ENCODE measurements at places on chromosomes 1 and 21.

DNA sequence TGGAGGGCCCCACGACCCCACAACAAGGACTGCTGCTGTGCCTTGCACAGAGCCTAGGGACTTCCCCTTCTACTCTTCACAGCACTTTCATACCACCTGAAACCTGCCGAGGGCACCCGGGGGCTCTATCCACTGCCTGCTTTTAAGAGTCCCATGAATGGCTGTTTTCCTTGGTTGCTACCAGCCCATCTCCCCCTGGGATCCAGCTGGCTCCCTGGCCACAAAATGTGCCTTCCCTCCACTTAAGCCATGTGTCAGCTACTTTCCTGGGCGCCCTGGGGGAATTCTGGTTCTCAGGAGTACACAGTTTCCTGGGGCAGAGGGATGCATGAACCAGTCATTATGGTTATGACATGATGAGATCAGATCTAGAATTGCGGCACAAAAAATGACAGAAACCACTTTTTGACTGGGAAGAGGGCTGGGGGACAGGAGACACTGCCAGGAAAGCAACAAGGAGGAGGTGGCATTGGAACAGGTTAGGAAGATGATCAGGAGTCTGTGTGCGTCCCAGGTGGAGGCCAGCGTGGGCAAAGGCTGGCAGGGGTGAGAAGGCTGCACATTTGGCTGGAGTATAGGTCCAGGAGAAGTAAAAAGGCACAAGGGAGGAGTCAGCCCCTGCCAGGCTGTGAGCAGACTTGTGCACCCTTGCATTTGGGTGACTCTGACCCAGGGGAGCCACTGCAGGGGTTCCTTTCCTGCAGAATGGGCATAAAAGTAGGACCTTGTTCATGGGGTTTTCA lies 3.2 kb upstream of the TNFRSF8 start:
- no peak for DNase-seq

- no peak for DNase-seq
Observed at GRCh38 chr1:80413969-80414368, 1386.8 kb upstream of the ADGRL2 start.

DNA sequence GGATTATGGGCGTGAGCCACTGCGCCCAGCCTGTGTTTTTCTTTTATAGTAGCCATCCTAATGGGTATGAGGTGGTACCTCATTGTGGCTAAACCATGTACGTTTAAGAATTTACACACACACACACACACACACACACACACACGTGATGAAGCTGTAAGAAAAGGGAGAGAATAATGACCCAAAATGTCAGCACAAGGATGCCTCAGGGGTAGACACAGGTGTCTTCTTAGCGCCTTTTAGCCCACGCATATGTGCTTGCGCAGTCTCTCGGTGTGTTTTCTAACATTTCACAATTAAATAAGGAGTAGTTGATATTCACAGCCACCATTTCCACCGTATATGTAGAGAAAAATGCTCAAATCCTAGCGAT lies 782 bp upstream of the PFKL start:
- DNase-seq: no peak

GRCh38 chr1:2314273-2314802 lies 77.0 kb downstream of the MORN1 start:
- DNase-seq: no peak

DNA sequence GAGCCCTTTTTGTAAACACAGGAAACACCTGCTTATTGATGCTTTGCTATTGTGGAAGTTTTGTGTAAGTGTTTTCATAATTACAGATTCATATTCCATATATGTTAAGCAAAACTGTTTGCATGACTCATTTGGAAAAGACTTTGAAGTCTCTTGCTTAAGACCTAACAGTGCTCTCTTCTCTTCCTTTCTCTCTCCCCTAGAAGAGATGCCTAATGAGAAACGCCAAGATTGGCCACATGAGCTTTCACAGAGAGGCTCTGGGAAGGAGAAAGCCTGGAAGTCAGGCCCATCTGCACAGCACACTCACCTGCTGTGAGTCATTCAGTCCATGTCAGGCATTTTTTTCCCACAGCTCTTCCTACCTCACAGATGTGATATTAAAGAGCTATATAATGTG lies 101.6 kb upstream of the PALMD start:
- no peak for DNase-seq

DNA sequence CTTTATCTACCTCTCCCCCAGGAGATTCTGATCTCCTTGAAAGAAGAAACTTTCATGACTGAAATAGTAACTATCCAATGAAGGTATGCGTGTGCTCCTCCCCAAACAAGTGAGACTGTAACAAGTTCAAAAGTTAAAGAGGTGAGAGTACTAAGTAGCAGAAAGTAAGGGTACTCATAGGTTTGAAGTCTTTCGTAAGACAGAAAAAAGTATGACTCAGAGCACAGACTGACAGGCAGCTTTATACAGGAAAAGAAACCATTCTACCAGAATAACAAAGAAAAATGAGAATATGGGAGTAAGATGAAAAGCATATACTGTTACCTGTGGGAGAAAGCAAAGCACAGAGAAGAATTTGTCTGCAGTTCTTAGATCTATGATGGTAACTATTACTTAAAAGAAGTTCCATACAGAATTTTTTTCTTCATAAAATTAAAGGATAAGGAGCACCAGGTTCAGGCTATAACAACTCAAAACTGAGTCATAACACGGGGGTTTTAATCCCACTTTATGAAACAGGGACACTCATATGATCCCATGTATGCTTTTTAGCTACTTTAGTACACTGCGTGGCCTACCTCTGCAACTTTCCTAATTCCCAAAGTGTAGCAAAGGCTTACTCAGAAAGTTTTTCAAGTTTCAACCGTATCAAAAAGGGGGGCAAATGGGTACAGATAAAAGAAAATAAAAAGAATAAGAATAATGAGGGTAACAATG lies 52.0 kb downstream of the FOXJ3 start:
- no peak for DNase-seq

GRCh38 chr1:7962636-7963377 lies 1.3 kb downstream of the PARK7 start:
- DNase-seq: no peak

- DNase-seq: peak; percentile 34
Observed at GRCh38 chr1:155018617-155019348, 14.8 kb downstream of the DCST2 start.

DNA sequence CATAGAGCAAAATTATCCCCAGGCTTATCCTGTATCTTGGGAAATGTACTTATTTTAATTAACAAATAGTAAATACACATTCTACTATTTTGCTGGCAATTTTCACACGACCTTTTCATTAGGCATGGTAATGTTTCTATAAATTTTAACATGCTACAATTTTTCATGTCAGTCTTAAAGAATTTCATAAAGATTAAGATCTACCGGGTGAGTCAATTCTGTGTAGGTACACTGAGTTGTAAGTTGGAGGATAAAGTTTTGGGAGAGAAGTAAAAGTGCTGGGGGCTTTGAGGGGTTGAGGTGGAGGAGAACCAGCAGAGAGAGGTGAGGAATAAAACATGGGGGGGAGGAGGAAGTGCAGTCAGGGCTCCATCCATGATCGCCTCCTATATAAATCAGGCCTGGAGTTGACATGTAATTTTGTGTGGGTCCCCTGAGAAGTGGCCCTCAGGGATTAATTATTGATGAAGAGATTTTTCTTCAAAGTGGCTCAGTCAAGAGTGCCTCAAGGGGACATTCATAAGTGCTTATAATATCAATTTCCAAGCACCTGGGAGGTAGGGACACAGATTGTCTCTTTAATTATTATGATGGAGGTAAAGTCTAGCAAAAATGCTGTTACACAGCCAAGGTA lies 7.2 kb downstream of the DPYD start:
- DNase-seq: no peak

DNA sequence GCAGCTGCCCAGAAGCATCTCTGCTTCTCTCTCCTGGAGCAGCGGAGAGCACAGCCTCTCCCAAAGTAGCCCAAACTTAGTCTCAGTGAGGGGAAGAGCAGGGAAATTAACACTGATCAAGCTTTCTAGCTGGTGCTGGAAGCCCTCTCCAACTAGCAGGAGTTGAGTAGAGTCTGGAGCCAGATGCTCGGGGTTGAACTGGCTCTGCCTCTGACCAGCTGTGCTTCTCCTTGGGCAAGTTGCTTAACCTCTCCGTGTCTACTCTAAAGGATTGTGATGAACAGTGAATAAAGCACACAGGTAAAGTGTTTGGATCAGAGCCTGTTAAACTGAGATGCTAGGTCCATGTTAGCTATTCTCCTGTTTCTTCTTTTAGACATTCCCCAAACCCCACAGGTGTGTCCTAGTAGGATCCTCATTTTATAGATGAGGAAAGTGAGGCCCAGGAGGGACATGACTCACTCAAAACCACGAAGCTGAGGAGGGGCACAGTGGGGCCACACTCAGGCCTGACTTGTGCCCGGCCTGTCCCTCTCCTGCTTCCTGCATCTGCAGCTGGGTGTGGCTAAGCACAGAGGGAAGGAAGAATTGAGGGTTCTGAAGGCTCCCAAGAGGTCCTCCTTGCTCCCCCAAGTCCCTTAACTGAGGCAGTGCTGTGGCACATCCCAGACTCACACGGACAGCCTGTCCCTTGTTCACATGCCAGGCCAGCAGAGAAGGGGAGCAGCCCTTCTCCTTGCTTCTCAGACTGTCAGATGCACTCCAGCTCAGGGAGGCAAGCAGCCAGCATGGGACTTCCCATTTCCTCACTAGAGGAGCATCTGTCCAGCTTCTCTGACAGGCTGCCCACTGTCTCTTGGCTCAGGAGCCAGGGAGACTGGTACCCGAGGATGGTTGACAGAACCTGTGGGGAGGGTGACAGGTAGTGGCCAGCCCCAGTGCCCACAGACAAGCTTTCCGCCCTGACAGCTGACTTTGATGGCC lies 152.0 kb upstream of the IGSF21 start:
- DNase-seq: no peak

GRCh38 chr21:36705679-36706481 lies 7.0 kb downstream of the SIM2 start:
- no peak for DNase-seq

DNA sequence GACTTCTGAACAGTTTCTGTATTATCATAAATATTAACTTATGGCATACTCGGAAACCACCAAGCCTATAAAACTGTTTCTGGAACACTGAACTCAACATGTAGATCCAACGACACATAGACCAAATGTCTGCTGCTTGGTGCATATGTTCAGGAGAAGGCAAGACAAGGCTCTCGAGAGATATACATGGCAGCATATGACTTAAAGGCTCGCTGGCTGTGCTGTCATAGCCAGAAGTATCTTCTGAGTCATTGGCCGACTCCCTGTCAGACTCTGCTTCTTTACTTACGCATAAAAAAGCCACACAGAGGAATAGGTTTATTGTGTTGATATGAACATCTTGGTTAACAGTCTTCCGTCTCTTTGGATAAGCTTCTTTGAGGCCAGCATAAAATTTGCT lies 60.6 kb downstream of the LYST start:
- no peak for DNase-seq

DNA sequence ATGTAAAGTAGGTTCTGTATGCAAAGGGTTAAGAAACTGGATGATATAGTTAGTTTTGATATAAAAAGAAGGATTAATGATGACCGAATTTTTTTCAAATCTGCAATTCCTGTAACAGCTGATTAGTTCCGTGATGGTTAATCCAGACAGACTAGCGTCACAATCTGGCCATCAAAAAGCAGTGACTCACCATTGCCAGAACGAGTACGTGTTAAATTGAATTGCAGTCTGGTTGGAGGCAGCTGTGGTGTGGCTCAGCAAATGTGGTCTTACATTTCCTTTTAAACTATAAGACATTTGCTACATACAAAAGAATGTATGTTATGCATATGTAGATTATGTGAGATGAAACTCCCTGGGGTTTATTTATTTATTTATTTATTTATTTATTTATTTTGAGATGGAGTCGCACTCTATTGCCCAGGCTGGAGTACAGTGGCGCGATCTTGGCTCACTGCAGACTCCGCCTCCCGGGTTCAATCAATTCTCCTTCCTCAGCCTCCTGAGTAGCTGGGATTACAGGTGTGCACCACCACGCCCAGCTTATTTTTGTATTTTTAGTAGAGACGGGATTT lies 139.8 kb downstream of the RYR2 start:
- no peak for DNase-seq

GRCh38 chr1:160855181-160855981 lies 7.3 kb downstream of the CD244 start:
- no peak for DNase-seq

GRCh38 chr1:197768014-197768805 lies 7.1 kb downstream of the DENND1B start:
- DNase-seq: no peak

GRCh38 chr1:110674337-110675059 lies at the start of gene KCNA3:
Gene KCNA3 (minus strand): TSS chr1:110674940. CDS start chr1:110674809, 131 bp downstream.
- DNase-seq: peak; percentile 39

- DNase-seq: no peak
Observed at GRCh38 chr1:145695821-145696629, 11.1 kb downstream of the PDZK1 start.

DNA sequence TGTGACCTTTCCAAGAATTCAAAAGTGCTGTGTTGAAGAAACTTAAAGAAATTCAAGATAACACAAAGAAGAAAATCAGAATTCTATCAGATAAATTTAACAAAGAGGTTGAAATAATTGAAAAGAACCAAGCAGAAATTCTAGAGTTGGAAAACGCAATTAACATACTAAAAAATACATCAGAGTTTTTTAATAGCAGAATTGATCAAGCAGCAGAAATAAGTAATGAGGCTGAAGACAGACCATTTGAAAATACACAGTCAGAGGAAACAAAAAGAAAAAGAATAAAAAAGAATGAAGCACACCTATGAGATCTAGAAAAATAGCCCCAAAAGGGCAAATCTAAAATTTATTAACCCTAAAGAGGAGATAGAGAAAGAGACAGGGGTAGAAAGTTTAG lies 218.1 kb upstream of the KAZN start:
- DNase-seq: no peak

- DNase-seq: no peak
Observed at GRCh38 chr1:203932556-203932955, 71.2 kb downstream of the SNRPE start.

GRCh38 chr1:44359234-44359935 lies 4.3 kb upstream of the ERI3 start:
- DNase-seq: no peak

Data from RWPE2 (cell line).